ENCODE measurements at places on chromosomes 3 and 15.

DNA sequence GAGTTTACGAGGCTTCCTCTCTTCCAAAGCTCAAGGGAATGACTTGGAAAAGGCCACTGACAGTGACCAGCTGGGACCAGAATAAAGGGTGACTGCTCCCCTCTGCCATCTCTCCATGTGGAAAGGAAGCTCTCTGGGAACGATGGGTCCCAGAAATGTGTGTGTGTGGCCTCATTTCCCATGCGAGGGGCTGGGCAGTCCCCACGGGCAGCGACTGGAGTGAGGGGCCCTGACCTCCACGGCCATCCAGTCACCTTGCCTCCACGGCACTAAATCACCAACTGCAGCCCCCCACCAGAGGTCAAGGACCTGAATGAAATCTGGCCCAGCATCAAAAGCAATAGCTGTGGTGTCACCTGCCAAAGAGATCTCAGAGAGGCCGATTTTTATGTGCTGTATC, 29.6 kb downstream of the RGMA start:
- DNase-seq: no peak

GRCh38 chr3:168495932-168496331, 400.2 kb upstream of the GOLIM4 start:
- DNase-seq: no peak

DNA sequence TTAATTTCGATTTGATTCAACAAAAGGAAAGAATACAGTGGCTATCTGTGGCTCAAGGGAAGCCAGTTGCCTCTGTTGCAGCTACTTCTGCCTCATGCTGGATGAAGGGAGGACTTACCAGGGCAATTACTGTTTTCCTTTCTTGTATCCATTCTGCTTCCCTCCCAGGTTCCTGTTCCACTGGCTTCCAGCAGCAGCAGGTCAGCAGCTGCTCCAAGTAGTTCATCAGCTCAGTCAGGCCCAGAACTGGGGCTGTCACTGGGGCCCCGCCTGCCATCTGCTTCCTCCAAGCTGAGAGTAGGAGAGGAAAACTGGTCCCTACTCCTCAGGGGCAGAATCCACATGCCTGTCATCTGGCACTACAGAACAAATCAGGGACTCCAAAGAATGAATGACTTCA, 48.6 kb upstream of the ULK4 start:
- no peak for DNase-seq

GRCh38 chr15:68993276-68993675, 21.2 kb upstream of the NOX5 start:
- no peak for DNase-seq

- no peak for DNase-seq
Measured at GRCh38 chr15:100833417-100834389, 45.9 kb upstream of the ALDH1A3 start.

GRCh38 chr3:188446766-188447165, 292.8 kb downstream of the LPP start:
- no peak for DNase-seq

- DNase-seq: no peak
Measured at GRCh38 chr3:56616478-56617006, 59.6 kb downstream of the CCDC66 start.

DNA sequence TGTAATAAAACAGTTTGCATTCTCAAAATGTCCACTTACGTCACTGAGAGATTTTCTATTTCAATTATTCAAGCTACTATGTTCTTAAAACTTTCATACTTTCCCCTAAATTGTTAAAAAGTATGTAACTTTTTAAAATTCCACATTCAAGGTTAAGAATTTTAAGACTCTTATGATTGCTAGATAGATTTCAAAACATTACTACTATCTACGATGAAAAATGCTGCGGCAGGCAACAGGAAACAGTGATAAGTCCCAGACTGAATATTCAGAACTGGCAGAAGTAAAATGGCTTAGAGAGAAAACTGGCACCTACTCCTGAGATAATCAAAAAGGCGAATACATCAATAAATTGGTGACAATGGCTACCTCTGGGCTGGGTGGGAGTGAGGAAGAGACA, 16.2 kb downstream of the ATP13A3 start:
- no peak for DNase-seq

DNA sequence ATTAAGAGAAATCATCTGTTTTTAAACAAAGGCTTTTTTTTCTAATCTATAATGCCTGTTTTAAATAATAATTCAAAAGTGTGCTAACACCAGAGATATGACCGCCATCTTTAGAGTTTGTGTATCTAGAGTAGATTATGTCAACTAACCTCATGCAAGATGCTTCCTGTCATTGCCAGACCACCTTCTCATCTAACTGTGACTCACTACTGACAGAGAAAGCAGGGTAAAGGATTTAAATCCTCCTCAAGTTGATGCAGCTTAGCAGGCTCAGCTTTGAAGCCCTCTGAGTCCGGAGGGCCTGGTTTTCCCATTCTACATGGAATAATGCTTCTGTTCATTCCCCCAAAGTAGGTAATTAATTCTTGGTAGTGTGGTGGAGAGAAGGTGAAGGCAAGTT, 108.5 kb downstream of the ECT2 start:
- DNase-seq: no peak

DNA sequence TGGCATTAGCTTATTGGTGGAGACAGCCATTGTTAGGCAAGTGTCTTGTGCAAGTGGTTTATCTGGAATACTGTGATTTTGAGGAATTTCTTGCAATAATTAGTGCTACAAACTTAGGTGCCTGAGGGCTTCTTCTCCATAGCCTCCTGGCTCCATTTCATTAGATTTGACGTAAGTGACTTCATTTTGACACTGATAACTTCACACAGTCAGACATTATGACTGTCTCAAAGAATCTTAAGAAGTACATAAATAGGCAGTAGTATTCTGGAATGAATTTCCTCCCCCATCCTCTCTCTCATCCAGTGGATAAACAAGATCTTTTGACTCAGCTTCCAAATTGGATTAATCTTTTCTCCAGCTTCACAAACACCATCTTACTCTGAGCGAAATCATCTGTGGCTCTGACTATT, 19.0 kb downstream of the ARL14 start:
- DNase-seq: no peak

- DNase-seq: no peak
Measured at GRCh38 chr3:123340336-123340735, 108.6 kb downstream of the ADCY5 start.

DNA sequence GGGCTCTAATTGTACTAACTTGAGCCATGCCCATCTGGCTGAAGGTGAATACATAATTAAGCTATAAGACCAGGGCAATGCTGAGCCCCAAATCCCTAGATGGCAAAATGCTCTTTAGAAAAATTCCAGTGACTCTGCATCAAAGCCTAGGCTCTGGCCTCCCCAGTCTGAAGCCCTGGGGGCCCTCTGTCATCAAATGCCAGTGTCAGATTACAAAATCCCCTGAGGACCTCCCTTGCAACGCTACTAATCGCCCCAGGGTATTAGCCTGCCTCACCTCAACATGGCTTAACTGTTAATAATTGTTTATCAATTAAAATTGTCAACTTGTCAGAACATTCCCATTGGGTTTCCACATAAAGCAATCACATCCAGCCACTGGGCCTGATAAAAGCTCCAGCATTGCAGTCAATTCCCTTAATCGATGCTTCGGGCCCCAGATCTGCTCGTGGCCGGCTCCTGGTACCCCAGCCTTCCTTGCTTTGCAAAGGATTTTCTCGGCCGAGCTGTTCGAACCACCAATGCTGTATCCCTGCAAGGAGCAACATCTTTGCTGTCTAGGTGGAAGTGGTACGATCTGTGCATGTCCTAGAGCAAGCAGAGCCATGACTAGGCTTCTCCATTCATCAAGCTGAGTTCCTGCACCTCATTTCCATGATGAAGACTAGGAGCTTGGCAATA, 151.7 kb downstream of the MEGF11 start:
- DNase-seq: no peak

DNA sequence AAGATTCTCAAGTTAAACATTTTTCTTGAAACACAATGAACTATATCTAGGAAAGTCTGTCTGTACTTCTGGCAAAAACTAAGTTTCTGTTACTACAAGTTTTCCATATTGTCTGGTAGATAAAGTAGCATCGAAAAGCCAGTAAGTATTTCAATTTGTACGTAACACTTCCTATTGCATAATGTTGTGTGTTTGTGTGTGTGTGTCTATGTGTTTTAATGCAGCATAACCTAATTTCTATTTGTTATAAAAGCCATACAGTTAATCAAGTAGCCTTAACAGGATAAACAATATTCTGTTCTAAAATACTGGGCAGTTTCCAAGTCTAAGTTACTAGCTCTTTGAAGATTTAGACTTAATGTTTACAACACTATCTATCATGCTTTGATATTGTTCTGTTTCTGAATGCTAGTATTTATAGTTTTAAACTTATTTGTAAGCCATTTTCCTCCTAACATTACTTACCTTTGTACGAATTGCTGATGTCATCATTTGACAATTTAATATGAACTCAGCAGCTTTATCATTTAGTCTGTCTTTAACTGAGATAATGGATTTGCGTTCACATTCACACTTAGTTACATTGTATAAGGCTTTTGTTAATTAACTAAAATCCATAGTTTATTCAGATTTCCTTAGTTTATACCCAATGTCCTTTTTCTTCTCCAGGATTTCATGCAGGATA, 163.9 kb downstream of the CBLB start:
- no peak for DNase-seq

GRCh38 chr15:100032358-100033085, 299.3 kb upstream of the LYSMD4 start:
- no peak for DNase-seq

- DNase-seq: no peak
Measured at GRCh38 chr3:50714946-50715345, 40.2 kb downstream of the DOCK3 start.

- no peak for DNase-seq
Measured at GRCh38 chr3:24854748-24855147, 360.1 kb upstream of the THRB start.

DNA sequence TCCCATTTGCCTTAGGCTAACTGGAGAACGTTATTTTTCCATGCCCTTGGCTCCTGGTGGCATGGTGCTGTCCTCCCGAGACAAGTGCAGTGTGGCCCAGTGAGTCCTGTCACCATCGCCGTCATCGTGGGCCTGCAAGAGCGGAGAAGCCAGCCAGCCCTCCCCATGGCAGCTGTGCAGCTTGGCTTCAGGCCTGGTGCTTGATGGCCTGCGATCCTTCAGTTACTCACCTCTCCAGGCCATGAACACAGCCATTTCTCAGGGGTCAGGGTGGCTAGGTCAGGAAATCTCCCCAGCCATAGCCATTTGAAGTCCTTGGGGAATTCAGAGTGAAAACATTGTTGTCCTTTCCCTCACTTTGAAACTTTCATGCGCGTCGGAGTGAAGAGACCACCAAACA, 189.0 kb upstream of the RGMA start:
- DNase-seq: no peak

DNA sequence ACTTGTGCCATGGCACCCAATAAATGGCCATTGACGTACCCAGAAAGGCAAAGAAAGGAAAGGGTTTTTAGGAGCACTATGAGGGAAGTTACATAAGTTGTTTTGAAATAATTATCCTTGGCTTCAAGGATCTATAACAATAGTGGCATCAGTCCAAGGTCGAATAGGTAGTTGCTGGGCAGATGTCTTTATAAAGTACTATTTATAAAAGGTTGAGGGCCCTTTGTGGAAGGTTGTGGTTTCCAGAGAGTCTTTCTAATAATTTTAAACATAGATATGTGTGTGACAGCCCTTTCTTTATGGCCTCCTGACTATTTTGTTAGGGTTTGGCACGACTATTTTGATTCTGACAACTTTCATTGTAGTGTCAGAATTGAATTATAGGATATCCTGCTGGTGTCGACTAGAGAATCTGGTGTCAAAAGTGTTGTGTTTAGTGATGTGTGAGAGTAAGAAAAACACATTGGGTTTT, 260.5 kb downstream of the PYDC2 start:
- DNase-seq: no peak

DNA sequence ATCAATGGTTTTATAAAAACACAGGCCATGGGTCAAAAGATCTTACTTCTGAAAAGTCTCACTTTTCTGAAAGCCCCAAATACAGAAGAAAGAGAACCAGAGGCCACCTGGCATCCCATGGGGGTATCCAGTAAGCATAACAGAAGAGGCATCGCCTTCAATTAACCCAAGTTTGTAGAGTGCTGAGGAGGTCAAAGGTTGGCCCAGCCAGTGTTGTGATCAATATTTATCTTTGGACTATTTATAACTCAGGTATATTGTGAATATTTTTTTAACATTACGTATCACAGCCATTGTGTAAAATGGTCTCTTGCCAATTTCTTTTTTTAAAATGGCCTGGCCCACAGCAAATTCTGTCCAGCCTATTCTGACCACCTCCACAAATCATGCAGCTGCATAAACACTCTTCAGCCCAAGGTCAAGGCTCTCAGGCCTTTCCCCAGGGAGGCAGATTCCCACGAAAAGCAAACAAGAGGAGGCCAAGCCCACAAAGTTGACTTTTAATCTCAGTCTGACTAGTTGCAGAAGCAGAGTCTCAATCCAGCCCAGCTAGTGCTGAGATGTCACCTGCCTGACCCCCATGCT, 26.2 kb upstream of the SPTBN5 start:
- no peak for DNase-seq

DNA sequence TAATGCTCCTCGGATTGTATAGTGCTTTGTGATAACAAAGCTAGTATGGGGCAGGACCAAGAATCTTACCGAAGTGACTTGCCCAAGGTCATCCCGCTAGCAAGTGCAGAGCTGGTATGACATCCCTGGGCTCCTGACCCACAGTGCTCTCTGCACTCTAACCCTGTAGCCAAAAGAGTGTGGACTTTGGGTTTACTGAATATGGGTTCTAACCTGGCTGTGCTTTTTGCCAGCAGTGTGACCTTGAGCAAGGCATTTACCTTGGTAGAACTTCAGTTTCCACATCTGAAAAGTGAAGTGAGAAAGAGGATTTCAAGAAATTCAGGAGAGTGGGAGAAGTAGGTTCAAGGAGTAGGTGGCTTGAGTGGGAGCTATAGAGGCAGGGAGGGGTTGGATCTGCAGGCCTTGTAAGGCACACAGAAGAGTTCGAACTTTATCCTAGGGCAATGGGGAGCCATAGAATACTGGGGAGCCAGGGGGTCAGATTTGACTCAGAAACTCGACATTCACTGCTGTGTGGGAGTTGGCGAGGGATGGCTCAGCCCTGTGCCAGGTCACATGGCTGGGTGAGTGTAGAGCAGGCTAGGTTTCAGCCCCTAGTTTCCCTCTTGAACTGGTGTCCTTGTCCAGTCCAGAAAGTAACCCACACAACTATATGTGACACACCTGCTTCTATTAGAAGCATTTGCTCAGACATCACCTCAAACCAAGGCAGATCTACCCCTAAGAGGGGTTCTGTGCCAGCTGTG, 91.9 kb downstream of the RPLP1 start:
- no peak for DNase-seq

GRCh38 chr3:65356331-65357248, 668.8 kb upstream of the ADAMTS9 start:
- no peak for DNase-seq

DNA sequence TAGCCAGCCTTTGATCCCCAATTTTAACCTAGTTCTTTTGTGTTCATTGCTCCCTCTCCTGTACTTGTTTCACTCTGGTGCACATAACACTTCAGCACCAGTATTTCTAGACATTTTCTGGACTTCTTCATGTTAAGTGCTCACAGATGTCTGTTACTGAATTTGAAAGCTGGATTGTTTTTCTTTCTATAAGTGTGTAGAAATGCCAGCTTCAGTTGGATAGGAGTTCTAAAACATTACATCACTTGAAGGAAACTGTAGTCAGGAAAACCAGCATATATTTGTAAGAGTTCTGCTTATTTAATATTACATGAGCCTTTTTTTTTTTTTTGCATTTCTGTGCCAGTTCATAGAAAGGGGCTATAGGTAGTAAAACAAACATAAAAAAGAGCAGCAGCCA, 21.6 kb downstream of the QTRT2 start:
- no peak for DNase-seq

- DNase-seq: no peak
Measured at GRCh38 chr3:14491396-14492190, 48.5 kb downstream of the GRIP2 start.
